Melanocyte of skin (primary cell): ENCODE measurements at places on chromosomes 2 and 18. TPM values are rescaled to one million over a fixed set of nuclear protein-coding genes. Genes with fewer than 3 reads are reported as not detected.

TPRKB gene
- 23.1 and 32.3 TPM in 2 replicates for total RNA-seq

CSRNP3 gene
- 4.5 and 5.7 TPM in 2 replicates for total RNA-seq

CDH19 gene
- 7.3 and 67.1 TPM in 2 replicates for total RNA-seq

TACR1 gene
- total RNA-seq, result not detected in 2 replicates

MAP3K19 gene
- not detected in 2 replicates for total RNA-seq

RSAD2 gene
- 52.6 and 98.9 TPM in 2 replicates for total RNA-seq

REEP1 gene
- not detected in 2 replicates for total RNA-seq

SLC39A6 gene
- 451 and 510 TPM in 2 replicates for total RNA-seq

TMEM182 gene
- total RNA-seq, result 2.1 and 3.3 TPM in 2 replicates

RIOK3 gene
- 34.1 and 46.9 TPM in 2 replicates for total RNA-seq

KIAA2012 gene
- total RNA-seq, result not detected in 2 replicates

DLX2 gene
- total RNA-seq, result under 0.01 TPM in 1 of 2 replicates, not detected in the other

TLX2 gene
- not detected in 2 replicates for total RNA-seq

CRYGD gene
- not detected in 2 replicates for total RNA-seq

SIX3 gene
- total RNA-seq, result not detected in 2 replicates

ALPI gene
- total RNA-seq, result not detected in 2 replicates

AGXT gene
- total RNA-seq, result not detected in 2 replicates

TXNL4A gene
- 74.6 and 94.2 TPM in 2 replicates for total RNA-seq

CTAGE1 gene
- total RNA-seq, result not detected in 2 replicates

ZNF514 gene
- total RNA-seq, result 11.0 and 14.7 TPM in 2 replicates

LRRC30 gene
- total RNA-seq, result not detected in 2 replicates

CRYBA2 gene
- total RNA-seq, result 0.34 and 0.36 TPM in 2 replicates

NT5C1B gene
- not detected in 2 replicates for total RNA-seq

PRSS56 gene
- total RNA-seq, result not detected in 2 replicates

ABCG5 gene
- 0.31 TPM in 1 of 2 replicates, not detected in the other for total RNA-seq

REV1 gene
- 27.9 and 43.3 TPM in 2 replicates for total RNA-seq

SERPINB3 gene
- not detected in 2 replicates for total RNA-seq
